ENCODE measurements at places on chromosomes 16 and 17.
A peak's percentile ranks its signal among the peaks of the same experiment; 100 is the strongest.

- no peak for DNase-seq
Observed at GRCh38 chr16:2432801-2433505, 3.7 kb downstream of the CCNF start.

DNA sequence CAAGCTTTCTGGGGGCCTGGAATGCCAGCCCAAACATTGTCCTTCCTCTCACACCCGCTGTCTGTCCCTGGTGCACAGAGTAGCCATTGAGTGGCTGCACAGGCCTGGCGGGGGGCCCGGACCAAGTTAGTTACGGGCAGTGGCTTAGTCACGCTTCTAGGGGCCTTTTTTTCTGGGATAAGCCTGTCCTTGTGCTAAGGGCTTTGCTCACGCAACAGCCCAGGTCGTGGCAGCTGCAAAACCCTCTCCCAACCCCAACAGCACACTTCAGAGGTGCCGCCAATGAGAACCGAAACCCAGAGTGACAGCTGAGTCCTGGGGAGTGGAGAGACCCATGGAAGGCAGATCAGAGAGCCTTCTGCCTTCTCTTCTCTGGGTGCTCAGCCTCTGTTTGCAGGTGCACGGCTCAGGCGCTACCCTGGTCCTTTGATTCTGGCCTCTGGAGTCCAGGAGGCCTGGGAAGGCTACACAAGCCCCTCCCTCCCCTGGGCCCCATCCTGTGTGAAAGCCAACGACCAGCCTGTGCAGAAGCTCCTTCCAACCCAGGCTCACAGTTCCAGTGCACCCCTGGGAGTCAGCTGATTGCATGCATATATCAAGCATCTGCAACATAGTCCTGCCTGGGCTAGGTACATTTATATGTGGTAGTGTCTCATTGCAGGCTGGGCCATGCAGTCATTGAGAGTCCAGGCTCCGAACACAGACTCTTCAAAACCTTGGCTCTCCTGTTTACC, 9.1 kb downstream of the WSCD1 start:
- no peak for DNase-seq

- DNase-seq, result no peak
Observed at GRCh38 chr17:36846410-36847292, 90.6 kb upstream of the LHX1 start.

DNA sequence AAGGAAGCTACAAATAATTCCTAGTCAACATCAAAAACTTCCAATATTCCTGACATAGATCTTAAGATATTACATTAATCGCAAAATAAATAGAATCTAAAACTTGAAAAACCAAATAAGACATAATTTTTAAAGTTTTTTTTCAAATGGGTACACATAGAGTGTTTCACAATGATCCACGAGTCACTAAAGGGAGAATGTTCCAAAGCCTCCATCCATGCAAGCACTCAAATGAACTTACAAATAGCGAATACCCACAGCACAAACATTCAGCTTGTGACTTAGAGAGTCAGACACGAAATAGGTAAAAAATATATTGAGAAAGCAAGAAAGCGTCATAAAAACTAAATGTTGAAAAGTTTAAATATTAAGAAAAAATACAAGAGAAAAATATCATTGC, 65.7 kb downstream of the CEP112 start:
- DNase-seq, result no peak

- no peak for DNase-seq
Observed at GRCh38 chr16:88387941-88388627, 5.3 kb downstream of the ZNF469 start.

- DNase-seq, result no peak
Observed at GRCh38 chr17:8934346-8934745, 31.2 kb downstream of the PIK3R5 start.

DNA sequence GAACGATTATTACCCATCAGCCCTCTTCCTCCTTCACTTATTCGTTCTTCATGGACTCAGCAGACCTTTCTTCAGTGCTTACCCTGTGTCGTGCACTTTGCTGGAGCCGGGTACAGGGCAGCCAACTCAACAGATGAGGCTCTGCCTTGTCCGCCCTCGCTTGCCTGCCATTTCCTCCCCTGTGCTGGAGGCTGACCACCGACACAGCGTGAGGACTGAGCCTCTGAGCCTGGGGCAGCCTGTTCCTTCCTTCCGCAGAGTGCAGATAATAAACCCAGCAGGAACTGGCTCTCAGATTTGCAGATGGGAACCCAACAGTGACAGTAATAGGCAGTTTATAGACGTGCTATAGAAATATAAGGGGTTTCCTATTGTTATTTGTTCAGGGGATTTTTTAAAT, 7.0 kb upstream of the SLC39A11 start:
- DNase-seq, result no peak

- DNase-seq, result no peak
Observed at GRCh38 chr16:63363738-63364137, 1327.5 kb upstream of the CDH8 start.

DNA sequence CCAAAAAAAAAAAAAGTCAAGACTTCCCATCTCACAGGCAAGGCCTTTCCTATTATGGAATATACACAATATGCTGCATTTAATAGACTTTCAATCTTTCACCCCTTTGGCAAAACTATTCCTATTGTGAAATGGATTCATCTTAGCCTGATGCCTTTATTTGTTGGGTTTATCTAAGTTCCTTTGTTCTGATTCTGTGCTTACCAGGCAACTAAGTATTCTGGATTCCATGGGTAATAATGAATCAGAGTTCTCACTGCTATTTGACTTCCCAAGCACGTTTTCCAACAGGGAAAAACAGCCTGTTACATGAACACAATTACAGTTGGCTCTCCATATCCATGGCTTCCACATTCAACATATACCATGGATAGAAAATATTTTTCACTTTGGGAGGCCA, 135.5 kb downstream of the MYO1D start:
- DNase-seq, result no peak

DNA sequence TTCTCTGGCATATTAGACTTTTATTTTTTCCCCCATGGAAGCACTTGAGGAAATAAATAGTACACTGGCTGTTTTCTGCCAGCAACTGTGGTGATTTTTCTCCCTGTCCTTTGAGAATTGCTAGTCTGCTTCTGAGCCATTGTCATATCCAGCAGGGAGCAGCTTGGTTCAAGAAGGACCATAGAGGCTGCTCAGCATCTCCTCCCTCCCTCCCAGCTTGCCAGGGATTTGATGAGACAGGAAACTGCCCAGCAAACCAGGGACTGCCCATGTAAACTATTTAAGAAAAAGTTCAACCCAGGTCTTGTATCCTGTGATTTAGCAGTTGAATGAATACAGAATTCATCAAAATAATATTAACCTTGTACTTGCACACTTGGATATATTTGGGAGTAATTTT, 39.5 kb downstream of the CYB5B start:
- no peak for DNase-seq

GRCh38 chr16:50604610-50605009, 56.4 kb downstream of the NKD1 start:
- DNase-seq, result no peak

- no peak for DNase-seq
Observed at GRCh38 chr16:8808613-8809353, 11.1 kb downstream of the PMM2 start.

- no peak for DNase-seq
Observed at GRCh38 chr17:68749349-68750207, 148.4 kb upstream of the FAM20A start.

GRCh38 chr16:79348521-79349306, 251.8 kb downstream of the MAF start:
- DNase-seq, result no peak

DNA sequence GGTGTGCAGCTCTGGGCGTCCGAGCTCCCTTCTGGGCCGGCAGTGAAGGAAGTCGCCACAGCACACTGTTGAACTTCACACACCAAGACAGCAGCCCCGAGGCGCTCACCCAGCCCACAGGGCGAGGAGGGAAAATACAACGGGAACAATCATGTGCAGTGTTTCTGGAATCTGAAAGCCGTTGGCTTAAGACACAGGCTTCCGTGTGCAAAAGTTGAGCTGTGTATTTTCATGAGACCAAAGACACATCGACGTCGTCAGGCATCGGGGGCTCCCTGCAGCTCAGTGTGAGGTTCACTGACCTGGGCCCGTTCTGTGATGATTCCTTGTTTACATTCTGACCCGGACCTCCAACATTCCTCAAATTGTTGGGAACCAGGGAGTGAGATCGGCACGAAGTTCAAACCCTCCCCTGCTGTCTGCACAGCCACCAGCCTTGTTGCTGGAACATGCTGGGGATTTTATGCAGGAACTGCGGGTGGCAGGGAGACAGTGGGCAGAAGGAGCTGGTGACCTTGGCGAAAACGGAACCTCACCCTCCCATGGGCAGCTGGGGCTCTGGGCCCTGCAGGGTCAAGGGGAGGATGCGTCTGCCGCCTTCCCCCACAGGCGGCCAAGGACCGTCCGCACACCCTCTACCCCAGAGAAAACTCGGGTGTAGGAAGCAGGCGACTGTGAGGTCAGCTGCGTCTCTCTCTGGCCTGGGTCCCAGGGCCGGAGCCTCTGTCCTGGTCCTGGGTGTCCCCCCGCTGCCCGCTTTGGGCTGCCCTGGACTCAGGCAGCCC, 72.2 kb downstream of the METRNL start:
- DNase-seq, result no peak

DNA sequence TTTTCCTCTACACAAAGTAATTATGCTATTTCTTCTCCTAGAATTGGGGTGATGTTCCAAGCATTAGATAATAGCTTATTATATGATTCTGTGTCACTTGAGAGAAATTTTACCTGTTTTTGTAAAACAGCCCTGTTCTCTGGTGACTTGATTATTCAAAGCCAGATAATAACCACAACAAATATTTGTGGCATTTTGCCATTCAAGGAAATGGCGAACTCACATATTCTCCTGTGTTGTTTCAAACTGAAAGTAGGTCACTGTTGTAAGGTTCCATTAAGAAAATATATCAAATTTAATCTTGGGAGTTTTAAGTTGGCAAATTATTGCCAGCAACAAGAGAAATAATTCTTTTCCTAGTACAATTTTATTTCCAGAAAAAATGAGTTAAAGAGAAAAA, 124.8 kb downstream of the STXBP4 start:
- DNase-seq, result no peak

GRCh38 chr16:49560004-49560830, 186.6 kb downstream of the C16orf78 start:
- DNase-seq, result no peak

DNA sequence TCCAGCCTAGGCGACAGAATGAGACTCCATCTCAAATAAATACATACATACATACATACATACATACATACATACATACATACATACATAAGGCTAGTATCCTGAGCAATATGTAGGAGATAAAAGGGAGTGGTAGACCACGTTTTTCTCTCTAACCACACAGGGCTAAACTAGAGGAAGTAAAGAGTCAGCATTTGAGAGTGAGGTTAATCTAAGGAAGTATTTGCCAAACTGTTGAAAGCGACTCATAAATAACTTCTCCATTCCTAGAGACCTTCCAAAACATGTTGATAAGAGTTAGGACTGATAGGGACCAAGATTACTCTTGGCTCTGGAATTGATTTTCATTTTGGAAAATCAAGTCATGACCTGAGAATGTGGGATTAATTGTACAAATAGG, 68.9 kb downstream of the NEUROD2 start:
- no peak for DNase-seq

GRCh38 chr17:7034955-7035590, 742 bp upstream of the SLC16A13 start:
- DNase-seq, result no peak

- DNase-seq, result no peak
Observed at GRCh38 chr17:8695916-8696415, 48.7 kb downstream of the CCDC42 start.

GRCh38 chr16:11233727-11234376, 22.2 kb downstream of the SOCS1 start:
- peak; percentile 82 for DNase-seq

- DNase-seq, result no peak
Observed at GRCh38 chr17:66970140-66970539, 5.6 kb downstream of the CACNG4 start.

DNA sequence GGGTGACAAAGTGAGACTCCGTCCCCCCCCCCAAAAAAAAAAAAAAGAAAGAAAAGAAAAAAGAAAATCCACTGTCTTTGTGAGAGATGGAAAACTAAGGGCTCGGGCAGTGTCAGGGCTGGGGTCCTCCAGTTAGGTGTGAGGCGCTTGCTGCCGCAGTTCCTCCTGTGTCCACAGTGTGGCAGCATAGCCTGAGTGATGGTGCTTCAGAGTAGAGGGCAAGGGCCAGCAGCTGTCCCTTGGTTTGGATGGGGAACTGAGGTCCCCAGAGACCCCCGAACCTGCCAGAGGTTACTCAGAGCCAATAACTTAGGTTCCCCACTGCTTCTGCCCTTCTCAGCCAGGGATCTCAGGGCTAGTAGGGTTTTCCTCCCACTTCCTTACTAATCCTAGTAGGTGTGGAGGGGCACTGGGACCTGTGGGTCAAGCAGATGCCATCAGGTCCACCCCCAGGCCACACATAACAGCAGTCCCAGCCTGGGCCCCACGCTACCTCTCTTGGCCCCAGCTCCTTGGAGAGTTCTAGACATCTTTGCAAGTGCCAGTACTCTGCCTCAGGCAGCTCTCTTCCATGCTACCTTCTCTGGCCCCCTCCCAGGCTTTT, 7.9 kb upstream of the LLGL1 start:
- peak; percentile 52 for DNase-seq

- DNase-seq, result no peak
Observed at GRCh38 chr16:78448658-78449271, 349.3 kb downstream of the WWOX start.

DNA sequence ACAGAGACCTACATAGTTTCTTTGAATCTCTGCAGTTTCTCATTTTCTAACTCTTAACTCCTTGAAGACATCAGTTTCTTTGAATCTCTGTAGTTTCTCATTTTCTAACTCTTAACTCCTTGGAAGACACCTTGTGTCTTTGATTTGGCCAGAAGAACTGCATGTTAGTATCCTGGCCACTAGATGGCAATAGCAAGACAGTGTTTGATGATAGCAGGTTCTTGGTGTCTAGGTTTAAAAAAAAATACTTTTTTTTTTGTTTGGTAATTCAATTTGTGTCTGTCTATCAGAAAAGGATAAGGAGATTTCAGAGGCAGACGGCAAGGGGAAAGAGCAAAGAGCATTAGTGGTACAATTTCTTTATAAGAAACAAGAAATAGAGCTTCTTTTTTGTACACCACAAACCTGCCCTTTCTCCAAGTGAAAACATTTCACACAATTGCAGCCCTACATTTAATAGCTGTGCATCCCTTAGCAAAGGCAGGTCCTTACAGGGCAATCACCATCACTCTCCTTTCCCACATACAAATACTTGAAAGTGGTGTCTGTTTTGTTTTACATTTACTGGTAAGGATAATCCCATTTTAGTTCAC, 1324.9 kb upstream of the CDH8 start:
- no peak for DNase-seq

- DNase-seq, result no peak
Observed at GRCh38 chr16:89749637-89750036, 28.3 kb downstream of the ZNF276 start.

DNA sequence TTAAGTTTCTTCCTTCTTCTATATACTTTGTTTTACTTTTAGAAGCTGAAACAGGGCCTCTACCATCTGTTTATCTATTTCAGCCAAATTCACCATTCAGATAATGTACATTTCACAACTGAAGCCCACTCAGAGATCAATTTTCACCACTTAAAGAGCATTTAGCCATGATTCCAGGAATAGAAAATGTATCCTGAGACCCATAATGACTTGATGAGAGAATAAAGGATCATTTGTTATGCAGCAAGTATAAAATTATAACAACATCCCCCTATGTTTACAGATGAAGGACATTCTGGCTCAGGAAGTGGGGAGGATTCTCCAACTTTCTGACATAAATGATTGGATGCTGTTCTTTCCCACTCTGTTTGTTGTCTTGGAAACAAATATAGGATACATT, 962.1 kb upstream of the EEF2KMT start:
- no peak for DNase-seq

Data from stimulated activated CD4-positive, alpha-beta T cell treated with anti-CD3 and anti-CD28 coated beads, Interleukin-12 subunit alpha, Interleukin-12 subunit beta, amount 100 ng/mL, for 24 hours (primary cell).